Stomach (tissue), 19 donors: ENCODE measurements at places on chromosomes 6 and 20.

GRCh38 chr6:33201935-33202334, 1.3 kb downstream of the SLC39A7 start:
- DNase-seq = no peak

GRCh38 chr6:25042036-25042521, 106.3 kb upstream of the RIPOR2 start:
- DNase-seq = no peak

- no peak for DNase-seq
These were observed 12.2 kb downstream of the LAMA5 start for GRCh38 chr20:62354811-62355341.

DNA sequence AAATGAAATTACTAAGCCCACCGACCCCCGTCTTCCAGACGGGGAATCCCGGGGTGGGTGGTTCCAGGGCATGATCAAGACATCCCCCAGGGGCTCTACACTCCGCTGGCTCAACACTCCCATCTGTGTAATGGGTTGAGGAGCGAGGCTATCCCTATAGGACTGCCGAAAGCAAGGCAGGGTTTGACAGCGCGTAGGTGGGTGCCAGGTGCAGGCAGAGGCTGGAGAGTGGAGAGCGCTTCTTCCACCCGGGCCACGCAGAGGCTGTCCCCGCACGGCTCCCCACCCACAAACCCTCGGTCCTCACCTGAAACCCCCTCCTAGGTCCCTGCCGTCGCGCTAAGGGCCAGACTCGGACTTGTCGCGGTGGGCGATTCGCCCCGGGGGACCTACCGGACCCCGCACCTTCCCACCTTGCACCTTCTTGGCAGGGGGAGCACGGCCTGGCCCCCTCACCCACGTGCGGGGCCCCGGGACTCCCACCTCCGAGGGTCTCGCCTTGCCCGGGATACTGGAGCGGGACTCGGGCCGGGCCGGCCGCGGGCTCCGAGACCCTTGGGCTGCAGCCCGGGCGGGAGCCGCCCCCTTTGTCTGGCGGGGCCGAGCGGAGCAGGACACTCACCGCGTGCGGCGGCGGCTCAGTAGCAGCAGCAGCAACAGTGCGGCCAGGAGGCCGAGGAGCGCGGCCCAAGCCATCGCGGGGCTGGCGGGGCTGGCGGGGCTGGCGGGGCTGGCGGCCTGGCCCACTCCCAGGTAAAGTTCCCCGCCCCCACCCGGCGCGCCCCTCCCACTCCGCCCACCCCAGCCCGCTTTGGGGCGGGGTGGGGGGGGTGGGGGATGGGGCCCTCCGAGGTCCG, at the start of gene PTGIS:
Gene PTGIS (minus strand): TSS at position 717 of the 857 bp plus-strand sequence. CDS start 21 bp downstream, at position 696.
- DNase-seq = peak; percentile 77

DNA sequence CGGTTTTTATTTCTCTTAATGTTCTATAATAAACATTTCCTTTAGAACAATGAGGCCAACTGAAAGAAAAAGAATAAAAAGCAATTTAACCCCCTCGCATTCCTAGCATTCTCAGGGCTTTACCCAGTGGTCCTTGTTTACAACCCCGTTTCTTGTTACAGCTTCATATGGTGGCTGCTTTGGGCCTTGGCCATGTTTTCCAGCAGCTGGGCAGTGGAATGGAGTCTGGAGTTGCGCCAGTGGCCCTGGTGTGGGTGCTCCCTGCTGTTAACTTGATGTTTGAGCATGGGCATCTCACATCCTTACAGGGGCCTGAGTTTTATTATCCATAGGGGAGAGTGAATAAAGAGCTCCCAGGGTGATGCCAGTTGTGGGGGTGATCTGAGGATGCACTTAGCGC, 18.8 kb downstream of the EFCAB8 start:
- no peak for DNase-seq

GRCh38 chr6:130675072-130675471, 152.1 kb upstream of the SMLR1 start:
- peak; percentile 36 for DNase-seq

GRCh38 chr20:19888269-19888671, 128.9 kb upstream of the NAA20 start:
- peak; percentile 56 for DNase-seq

- DNase-seq = no peak
These were observed 16.6 kb upstream of the GSTA1 start for GRCh38 chr6:52820198-52820597.

GRCh38 chr6:71309656-71310055, 21.0 kb downstream of the OGFRL1 start:
- DNase-seq = no peak

DNA sequence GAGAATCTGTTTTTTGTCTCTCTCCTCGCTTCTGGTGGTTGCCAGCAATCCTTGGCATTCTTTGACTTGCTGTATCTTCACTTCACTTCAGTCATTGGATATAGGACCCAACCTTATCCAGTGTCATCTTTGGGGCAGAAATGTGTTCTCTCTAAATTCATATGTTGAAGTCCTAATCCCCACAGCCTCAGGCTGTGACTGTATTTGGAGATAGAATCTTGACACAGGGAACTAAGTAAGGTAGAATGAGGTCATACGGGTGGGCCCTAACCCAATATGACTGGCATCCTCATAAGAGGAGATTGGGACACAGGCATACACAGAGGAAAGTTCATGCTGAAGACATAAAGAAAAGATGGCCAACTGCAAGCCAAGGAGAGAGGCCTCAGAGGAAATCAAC, 51.9 kb upstream of the TPD52L1 start:
- DNase-seq = no peak

- no peak for DNase-seq
These were observed 61.6 kb downstream of the RPRD1B start for GRCh38 chr20:38095017-38095686.

DNA sequence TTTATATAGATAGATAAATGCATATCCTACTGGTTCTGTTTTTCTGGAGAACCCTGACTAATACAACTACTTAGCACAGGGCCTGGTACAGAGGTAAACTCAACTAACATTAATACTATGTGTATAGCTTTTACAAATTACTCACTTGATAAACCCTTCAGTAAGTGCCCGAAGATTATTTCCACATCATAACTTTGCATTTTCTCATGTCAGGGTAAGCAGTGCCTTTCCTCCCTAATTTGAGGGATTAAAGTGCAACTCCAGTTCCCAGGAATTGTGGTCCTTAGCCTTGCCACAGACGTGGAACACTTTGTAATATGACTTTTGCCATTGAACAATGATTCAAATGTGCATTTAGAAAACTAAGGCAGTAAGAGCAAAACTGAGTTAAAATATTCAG, 147.5 kb upstream of the SMLR1 start:
- DNase-seq = no peak

DNA sequence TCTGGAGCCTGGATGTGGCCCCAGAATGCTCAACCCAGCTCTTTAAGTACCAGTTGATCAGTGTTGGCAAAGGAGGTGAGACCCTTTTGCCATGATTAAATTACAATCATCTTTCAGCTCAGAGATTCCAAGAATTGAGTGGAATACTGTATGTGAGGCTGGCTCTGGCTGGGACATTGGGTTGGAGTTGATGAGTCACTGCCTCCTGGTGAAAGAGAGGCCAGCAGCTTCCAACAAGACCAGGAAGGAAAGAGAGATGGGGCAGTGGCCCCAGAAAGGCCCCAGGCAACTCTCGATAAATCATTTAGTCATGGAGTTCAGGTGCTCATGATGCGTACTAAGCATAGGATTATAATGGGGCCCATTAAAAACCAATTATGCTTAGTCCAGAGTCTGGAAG, 2.1 kb downstream of the TGM6 start:
- DNase-seq = no peak

DNA sequence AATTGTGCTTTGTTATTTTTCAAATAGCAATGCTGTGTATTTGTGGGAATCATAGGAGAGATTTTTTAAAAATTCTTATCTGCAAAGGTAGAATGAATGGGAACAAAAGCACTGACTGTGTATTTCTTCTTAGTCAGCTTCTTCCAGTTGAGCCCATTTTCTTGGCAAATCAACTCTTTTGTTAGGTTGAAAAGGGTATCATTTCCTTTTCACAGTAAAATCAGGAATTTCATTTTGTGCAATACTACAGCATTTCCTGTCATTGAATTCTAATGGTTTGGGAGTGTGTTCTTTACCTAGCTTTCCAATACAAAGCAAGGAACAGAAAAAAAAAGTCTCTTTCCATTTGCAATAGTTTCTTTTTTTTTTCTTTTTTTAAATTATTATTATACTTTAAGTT, 19.0 kb upstream of the EXOC2 start:
- DNase-seq = no peak

DNA sequence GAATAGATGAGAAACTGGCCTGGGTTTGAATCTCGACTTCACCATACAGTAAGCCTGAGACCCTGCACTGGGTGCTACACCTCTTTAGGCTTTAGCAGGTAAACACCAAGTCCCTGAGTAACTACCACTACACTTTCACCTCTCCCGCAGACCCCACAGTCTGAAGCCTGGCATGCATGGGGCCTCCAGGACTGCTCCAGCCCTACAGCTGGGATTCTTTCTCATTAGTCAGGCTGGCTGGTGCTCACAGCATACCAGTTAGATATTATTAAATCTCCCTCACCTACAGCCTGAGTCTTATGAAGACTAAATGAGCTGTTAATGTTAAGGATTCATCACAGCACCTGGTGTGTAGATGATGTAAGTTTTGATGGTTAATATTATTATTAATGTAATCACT, 388.7 kb downstream of the ARHGAP18 start:
- DNase-seq = no peak

GRCh38 chr6:69038841-69039240, 403.8 kb downstream of the ADGRB3 start:
- no peak for DNase-seq

- DNase-seq = no peak
These were observed 105.5 kb upstream of the BACH2 start for GRCh38 chr6:90401933-90402830.

- no peak for DNase-seq
These were observed 24.8 kb upstream of the PREX1 start for GRCh38 chr20:48852609-48853008.

- no peak for DNase-seq
These were observed 627.7 kb downstream of the QKI start for GRCh38 chr6:164042212-164042611.

GRCh38 chr6:89133981-89134380, 11.9 kb upstream of the PM20D2 start:
- DNase-seq = no peak

DNA sequence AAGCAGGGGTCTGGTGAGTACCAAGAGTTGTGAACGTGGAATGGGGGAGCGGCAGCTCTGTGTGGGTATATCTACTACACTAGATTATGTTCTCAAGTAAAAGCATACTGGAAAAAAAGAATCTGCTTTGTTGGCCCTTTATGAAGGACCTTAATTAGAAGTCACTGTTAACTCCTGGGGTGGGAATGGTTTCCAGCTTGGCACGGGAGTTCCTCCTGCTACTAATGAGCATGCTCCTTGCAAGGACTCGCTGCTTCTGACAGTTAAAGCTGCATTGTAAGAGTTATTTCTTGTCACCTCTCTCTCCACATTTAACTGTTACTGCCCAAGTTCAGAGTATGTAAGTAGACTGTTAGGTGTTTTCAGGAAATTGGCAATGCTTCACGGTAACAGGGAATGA, 292.7 kb downstream of the ZFAND3 start:
- DNase-seq = no peak

GRCh38 chr20:4141291-4142240, 126.2 kb upstream of the RNF24 start:
- no peak for DNase-seq

- peak; percentile 51 for DNase-seq
These were observed 114.1 kb downstream of the KIF16B start for GRCh38 chr20:16459019-16459700.

- DNase-seq = no peak
These were observed 82.6 kb downstream of the SLC22A3 start for GRCh38 chr6:160430751-160431150.

DNA sequence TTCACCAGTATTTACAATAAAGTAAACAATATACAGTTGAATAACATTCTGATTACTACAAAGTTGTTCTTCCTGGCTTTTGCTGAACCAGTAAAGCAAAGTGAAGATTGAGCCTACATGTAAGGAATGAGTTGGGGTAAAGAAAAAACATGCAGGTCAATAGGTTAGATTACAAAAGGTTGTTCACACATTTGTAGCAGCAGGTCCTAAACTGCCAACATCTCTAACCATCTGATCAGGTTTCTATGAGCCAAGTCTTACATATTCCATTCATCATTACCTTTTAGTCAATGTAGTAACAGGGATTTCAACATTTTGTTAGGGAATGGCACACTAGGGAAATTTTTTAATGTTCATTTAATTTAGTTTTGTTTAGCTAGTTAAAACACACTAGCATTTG, 9.3 kb upstream of the CALHM6 start:
- no peak for DNase-seq
